ENCODE measurements at places on chromosomes 5 and 9.

DNA sequence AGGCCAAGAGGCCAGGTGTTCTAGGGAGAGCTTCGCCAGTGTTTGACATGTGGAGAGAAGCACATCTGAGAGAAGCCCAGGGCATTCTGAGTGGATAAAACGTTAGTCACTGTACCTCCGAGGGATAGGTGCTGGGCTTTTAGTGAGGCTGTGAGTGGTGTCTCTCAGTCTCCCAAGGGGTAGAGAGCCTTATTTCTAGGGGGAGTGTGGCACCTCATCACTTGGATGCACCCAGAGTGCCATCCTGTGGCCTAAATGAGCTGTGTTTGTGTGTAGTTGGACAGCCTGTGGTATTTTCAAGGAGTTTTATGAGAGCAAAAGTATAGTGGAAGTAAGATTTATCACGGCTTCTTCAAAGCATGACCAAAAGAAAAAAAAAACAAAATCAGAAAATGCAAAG, 1046.9 kb upstream of the WWC1 start:
- no peak for DNase-seq

DNA sequence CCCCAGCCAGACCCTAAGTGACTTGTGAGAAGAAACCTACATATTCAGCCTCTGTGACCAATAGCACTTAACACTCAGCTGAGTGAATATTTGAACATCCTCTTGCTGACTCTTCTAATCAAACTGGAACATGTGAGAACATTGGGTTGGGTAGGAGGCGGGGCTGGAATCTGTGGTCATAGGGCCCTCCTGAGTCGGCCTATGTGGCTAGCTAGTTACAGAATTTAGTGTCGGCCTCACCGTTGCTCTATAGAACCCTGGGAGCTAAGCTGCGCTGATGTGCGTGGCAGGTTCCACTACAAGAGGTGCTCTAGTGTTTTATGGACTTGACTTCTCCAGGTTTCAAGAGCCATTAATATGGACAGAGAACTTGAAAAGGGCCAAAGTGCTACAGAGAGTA, 138.8 kb downstream of the DROSHA start:
- DNase-seq = no peak

DNA sequence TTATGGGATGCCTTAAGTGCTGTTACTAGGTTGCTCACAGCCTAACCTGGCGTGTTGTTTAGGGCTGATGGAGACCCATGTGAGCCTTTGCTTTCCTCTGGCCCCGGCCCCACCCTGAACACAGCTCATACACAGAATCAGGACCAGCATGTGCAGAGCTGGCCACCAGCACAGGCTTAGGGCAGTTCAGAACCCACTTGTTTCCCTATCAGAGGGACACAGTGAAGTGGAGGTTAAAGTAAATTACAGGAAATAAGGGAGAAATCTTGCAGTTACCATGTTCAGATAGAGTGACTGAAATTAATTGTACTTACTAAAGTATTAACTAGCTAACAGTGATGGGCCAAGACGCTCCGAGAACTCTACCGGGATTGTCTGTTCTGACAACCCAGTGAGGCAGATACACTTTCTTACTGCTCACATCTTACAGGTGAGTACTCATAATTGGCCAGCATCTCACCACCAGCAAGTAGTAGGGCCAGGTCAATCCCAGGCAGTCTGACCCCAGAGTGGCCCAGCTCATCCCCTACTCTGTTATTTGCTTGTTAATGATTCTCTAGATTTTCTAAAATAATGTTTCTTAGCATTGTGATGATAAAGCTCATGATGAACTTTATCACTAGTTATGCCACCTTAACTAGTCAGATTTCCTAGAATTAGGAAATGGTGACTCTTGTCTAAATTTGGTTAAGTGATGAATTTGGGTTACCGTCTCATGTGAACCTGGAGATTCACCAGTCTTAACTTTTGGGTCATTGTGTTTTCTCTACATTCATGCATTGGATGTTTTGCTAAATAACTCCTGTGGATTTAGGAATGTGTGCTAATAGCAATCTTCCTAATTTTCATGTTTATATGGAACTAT, 15.4 kb downstream of the CCT5 start:
- no peak for DNase-seq

DNA sequence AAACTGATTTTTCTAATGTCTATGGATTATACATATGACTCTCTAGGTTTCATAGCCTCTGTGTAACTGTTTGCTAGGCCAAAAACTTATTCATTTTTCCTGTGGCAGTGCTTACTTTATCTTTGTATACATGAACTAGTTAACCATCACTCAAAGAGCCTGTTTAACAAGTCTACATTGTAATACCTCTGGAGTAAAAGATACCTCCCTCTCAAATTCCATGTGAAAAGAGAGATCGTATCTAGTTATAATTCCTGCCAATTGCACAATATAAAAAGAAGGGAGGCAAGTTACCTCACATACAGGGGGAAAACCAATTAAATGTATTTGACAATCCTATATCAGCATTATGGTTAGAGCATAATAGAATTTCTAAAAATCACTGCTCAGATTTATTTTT, 271.9 kb upstream of the ST8SIA4 start:
- DNase-seq = no peak

DNA sequence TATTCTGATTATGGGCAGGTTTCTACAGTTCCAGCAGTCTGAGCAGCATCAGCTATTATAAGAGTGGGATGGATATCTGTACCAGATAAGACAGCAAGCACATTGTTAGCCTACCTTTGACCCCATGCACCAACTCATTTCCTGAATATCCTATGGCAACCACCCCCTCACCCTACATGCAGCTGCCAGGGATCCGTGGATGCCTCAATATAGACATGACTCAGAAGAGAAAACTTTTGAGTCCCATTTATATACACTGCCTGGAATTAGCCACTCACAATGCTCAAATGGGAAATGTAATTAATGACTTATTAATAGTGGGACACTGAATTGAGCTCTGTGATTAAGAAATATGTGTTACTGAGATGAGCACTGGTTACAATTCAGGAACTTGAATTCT, 124.4 kb downstream of the SSBP2 start:
- no peak for DNase-seq

- DNase-seq = no peak
Measured at GRCh38 chr9:115364991-115365390, 247.0 kb upstream of the TNC start.

DNA sequence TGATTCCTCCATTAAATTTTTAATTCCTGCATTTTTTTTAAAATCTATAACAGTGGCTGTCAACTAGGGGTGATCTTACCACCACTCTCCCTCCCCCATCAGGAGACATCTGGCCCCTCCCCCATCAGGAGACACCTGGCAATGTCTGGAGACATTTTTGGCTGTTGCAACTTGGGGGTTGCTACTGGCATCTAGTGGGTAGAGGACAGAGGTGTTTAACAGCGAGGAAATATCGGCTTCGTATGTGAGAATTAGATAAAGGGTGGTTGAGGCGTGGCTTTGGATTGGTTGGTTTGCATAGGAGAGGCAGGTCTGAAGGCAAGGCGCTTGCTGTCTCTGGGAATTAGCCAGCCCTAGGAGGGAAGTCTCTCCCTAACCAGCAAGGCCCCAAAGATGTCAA, 10.5 kb downstream of the CDHR2 start:
- no peak for DNase-seq

- DNase-seq = no peak
Measured at GRCh38 chr9:76835571-76836283, 70.2 kb downstream of the PRUNE2 start.

DNA sequence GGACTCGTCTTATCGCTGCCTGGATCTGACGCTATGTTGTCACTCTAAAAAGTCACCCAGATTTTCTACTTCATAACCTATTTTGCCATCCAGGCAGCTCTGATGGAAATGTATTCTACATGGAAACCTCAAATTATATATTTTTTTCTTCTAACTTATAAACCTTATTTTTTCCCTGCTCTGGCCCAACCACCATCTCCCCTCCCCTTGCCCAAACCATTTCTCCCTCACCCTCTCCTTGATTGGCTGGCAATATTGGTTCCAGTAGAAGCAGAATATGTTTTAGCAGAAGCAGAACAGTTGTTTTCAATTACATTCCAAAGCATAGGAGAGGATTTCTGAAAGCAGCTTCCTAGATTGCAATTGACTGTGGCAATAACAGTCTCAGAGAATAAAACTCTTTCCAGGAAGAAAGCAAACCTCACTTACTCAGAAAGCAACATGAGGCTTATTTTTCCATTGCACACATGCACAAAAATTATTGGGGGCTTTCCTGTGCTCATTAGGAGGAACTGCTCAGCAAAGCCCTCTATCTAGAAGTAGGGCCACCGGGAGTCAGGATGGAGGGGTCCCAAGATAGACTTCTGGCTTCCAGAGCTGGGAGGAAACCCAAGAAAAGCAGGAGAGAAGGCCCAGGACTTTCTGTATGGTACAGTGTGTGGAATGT, 191.8 kb downstream of the ESM1 start:
- no peak for DNase-seq

DNA sequence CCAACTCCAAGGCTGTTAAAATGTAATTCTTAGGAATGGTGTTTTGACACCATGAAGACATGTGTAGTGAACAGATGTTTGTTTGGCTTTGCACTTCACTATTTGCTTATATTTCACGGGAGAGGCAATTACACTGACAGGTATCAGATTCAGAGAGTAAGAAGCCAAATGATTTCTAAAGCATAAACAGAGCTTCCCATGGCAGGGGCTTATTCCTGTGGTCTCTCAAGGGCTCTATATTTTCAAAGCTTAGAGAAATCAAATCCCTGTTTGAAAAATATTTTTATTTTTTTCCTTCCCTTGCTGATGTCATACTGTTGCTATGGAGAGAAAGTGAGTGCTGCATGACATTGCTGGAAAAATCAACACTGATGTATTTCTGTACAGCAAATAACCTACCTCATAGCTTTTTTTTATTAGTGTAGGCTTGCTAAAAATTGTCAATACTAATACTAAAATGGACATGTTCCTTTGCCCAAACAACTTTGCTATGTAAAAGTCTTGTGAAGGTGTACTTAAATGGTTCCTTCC, 161.4 kb downstream of the GIN1 start:
- DNase-seq = no peak

DNA sequence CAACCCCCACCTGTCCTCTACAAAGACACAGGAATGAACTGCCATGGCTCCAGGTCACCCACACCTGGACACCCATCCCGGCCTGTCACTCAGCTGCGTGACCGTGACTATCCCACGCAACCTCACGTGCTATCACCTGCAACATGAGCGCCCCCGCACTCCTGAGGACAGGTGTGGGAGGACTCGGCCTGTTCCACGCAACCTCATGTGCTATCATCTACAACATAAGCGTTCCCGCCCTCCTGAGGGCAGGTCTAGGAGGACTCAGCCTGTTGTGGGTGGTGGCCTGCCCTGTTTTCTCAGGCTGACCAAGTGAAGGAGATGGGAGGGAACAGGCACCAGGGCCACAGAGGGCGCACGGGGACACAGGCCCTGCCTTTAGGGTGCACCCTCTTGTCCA, 4.1 kb downstream of the QSOX2 start:
- no peak for DNase-seq

- no peak for DNase-seq
Measured at GRCh38 chr5:9339206-9339818, 206.6 kb downstream of the SEMA5A start.

GRCh38 chr5:146441896-146442295, 5.2 kb upstream of the TCERG1 start:
- DNase-seq = no peak

DNA sequence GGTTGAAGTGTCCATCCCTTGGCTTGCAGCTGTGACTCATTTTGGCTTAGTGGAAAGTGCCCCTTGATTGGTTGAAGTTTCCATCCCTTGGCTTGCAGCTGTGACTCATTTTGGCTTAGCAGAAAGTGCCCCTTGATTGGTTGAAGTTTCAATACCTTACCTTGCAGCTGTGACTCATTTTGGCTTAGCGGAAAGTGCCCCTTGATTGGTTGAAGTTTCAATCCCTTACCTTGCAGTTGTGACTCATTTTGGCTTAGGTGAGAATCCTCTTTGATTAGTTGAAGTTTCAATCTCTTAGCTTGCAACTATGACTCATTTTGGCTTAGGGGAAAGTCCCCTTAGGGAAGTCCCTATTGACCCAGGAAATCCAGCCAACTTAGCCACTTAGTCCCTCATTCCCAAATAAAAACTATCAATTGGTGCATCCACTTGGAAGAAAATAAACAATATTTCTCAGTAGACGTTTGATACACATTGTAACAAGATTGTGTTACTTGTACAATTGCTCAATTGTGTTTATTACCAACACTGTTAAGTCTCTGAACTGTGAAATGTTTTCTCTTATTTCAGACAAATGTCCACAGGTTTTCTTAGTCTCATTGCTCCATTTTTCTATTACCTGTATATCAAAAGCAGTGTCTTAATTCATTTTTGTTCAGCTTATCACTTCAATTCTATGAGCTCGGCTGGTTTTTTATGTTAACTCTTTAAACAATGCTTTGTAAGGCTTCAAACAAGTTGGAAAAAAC, 2308.8 kb upstream of the ACO1 start:
- DNase-seq = no peak

DNA sequence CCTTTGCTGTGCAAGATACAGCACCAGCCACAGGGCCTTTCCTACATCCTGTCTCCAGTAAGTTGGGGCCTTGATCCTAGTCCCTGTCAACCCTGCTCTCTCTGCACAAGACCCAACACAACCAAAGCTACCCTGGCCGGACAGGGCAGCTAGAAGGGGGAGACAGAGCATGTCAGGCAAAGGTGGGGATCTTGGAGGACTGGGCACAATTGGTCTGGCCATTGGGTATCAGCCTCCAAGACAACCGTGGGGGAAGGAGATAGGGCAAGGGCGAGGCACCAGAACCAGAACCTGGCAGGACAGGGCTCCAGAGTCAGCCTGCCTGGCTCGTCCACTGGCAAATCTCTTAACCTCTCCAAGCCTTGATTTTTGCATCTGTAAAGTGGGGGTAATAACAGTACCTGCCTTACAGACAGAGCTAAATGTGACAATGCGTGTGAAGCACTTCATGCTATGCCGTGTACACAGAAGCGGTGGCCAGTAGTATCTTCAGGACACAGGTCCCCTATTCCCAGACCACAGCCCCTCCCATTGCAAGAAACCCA, 51.6 kb upstream of the CDKN2AIPNL start:
- DNase-seq = no peak

GRCh38 chr9:133968428-133968827, 23.7 kb downstream of the VAV2 start:
- DNase-seq = no peak

DNA sequence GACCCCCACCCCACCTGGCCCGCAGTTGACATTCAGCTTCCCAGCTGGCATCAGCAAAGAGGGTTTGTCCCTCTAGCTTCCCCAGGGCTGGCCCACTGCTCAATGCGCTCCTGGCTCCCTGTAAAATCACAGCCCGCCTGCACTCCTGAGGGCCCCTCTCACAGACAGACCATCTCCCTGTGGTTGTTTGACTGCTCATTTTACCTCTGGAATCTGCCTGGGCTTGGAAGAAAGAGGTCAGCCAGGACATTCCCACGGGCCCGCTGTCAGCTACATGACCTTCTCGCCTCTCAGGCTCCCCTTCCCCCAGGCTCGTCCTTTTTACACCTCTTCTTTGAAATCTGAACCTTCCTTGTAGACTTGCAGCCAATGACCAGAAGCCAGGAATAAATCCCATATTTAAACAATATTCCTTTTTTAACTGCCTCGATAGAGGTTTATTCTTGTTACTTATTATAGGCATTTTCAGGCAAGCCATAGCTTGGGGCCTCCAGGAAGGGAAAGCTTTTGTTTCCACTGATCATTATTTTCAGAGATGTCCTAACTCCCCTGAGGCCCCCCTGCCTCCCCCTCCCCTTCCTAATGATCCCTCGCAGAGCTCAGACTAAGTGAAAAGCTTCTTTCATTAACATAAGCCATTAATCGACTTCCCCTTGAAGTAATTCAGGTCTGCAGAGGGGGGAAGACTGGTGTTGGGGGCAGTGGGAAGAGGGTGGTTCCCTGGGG, 76.3 kb upstream of the IQGAP2 start:
- no peak for DNase-seq

- DNase-seq = no peak
Measured at GRCh38 chr5:14545862-14546261, 35.7 kb upstream of the OTULINL start.

- DNase-seq = no peak
Measured at GRCh38 chr9:96874947-96875460, 20.7 kb upstream of the ZNF782 start.
